Psoas muscle (tissue), 8 donors: ENCODE measurements at places on chromosomes 2 and 18. TPM values are rescaled to one million over a fixed set of nuclear protein-coding genes. Genes with fewer than 3 reads are reported as not detected.

Gene ZBTB7C
- 0.78 TPM for polyA plus RNA-seq

Gene POMC
- polyA plus RNA-seq = 2.7 TPM

Gene GPR35
- polyA plus RNA-seq = 0.89 TPM

Gene ANKRD44
- polyA plus RNA-seq = 0.40 TPM

Gene SULT1C4
- polyA plus RNA-seq = 0.96 TPM

Gene DCTN1
- 61.3 TPM for polyA plus RNA-seq

Gene GALNT14
- 0.13 TPM for polyA plus RNA-seq

Gene C2orf80
- not detected for polyA plus RNA-seq

Gene GCG
- 0.23 TPM for polyA plus RNA-seq

Gene BOLL
- 2.9 TPM for polyA plus RNA-seq

Gene ABCG8
- not detected for polyA plus RNA-seq

Gene ACVR1C
- 0.77 TPM for polyA plus RNA-seq

Gene KRTCAP3
- 0.39 TPM for polyA plus RNA-seq

Gene LIPG
- 0.62 TPM for polyA plus RNA-seq

Gene NEURL3
- 0.09 TPM for polyA plus RNA-seq
